Right renal pelvis (tissue), 4 donors: ENCODE measurements at places on chromosomes 2 and 18.
A peak's percentile ranks its signal among the peaks of the same experiment; 100 is the strongest.

- DNase-seq, result no peak
Measured at GRCh38 chr2:133438026-133438425, 130.2 kb downstream of the NCKAP5 start.

DNA sequence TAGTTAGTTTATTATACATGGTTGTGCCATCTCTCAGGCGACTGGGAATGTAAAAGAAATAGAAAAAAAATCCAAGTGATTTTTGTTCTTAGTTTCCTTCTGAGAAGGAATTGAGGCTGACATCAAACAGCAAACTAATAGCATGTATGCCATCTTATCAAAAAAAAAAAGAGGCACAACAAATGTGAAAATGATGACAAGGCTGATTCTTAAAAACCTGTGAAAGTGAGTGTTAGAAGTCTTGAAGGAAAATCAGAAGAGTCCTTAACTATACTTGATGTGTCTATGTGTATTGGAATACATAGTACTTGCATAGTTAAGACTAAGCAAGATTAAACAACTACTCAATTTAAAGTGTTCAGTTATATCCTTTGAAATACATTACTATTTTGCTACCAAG is 161.0 kb downstream of the CCDC85A start:
- no peak for DNase-seq

GRCh38 chr2:57908736-57909161 is 137.9 kb upstream of the VRK2 start:
- no peak for DNase-seq

DNA sequence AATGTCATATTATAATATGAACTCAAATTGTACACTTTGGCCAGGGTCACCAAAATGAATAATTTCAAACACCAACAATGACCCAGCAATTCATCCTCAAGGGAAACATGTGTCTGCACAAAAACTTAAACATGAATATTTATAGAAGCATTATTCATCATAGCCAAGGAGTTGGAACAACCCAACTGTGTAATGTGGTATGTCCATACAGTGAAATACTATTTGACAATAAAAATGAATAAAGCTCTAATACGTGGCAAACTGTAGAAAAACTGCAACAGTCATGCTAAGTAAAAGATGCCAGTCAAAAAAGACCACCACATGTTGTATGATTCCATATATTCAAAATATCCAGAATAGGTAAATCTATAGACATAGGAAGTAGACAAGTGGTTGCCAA is 294.6 kb upstream of the CCDC68 start:
- DNase-seq, result no peak

- no peak for DNase-seq
Measured at GRCh38 chr2:3670376-3670775, 12.4 kb downstream of the ALLC start.

- peak; percentile 65 for DNase-seq
Measured at GRCh38 chr2:216371721-216372702, at the start of gene MARCHF4. TSS of gene MARCHF4 (minus strand) at chr2:216372483. CDS start at chr2:216370260, 2,223 bp downstream.

DNA sequence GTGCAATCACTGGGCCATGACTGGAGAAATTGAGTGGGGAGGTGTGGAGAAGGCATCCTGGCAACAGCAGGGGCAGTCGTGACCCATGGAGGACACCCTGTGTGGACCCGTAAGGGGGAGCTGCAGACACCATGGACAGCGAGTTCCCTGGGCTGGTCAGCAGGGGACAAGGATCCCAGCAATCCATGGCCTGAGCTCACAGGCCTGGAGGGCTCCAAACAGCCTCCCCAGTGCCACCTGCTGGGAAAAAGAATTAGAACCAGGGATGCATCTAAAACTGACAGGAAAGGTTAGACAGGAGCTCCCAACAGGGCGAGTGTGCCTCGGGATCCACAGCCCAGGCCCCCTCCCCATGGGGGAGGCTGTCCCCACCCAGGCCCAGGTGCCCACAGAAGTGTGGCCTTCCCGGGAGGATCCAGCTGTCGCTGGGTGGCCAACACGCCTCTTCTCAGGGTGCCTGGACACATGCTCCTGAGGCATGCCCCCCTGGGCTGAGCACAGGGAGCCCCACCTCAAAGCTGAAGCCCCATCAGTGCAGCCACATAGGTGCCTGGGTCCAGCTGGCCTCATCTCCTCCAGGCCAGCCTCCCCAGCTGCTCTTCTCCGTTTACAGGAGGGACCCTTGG is 20.5 kb upstream of the KIF1A start:
- no peak for DNase-seq

DNA sequence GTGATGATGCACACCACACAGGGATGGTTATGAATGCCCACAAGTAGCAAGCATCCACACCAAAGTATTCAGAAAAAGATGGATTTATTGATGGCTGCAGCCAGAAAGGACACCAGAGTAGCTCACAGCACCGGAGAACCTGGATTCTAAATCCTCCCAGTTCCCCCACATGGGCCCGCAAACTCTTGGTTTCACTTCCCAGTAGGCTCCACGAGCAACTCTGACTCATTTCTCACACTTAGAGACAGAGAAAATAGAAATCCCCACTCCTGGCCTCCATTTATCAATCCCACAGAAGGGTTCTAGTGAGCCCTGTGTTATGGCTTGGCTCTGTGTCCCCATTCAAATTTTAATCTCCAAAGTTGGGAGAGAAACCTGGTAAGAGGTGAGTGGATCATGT is 426.7 kb upstream of the MYT1L start:
- DNase-seq, result no peak

DNA sequence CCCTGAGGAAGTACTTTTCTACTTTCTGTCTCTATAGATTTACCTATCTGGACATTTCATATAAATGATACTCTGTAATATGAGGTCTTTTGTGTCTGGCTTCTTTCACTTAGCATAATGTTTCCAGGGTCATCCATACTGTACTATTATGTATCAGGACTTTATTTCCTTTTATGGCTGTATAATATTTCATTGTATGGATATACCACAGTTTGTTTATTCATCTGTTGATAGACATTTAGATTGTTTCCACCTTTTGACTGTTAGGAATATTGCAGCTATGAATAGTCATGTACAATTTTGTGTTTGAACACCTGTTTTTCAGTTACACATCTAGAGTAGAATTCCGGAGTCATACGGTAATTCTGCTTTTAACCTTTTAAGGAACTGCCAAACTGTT is 73.8 kb downstream of the TMEM185B start:
- no peak for DNase-seq

DNA sequence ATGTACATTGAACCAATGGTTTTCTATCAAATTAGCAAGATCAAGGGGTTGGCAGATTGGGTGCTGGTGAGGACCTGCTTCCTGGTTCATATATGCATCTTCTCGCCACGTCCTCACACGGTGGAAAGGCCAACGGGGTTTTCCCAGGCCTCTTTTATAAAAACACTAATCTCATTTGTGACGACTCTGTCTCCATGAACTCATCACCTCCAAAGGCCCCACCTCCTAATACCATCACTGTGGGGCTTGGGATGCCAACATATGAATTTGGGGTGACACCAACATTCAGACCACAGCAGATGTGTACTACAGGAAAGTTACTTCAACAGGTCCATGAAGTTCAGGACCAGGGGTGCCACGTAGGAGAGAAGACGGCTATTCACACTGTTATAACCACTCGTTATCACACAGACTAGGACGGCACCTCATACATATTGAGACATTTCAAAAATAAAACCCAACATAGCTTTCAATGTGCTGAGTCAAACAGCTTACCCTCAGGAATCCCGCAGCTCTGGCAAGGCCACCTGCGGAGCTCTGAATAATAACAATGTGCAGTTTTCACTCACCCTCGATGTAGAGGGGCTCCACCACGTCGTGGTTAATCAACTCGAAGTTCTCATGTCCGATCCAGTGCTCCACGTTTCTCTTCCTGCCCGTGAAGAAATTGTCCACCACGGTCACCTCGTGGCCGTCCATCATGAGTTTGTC is 49.3 kb downstream of the UXS1 start:
- no peak for DNase-seq

GRCh38 chr2:71385012-71385411 is 53.4 kb downstream of the ZNF638 start:
- DNase-seq, result no peak

DNA sequence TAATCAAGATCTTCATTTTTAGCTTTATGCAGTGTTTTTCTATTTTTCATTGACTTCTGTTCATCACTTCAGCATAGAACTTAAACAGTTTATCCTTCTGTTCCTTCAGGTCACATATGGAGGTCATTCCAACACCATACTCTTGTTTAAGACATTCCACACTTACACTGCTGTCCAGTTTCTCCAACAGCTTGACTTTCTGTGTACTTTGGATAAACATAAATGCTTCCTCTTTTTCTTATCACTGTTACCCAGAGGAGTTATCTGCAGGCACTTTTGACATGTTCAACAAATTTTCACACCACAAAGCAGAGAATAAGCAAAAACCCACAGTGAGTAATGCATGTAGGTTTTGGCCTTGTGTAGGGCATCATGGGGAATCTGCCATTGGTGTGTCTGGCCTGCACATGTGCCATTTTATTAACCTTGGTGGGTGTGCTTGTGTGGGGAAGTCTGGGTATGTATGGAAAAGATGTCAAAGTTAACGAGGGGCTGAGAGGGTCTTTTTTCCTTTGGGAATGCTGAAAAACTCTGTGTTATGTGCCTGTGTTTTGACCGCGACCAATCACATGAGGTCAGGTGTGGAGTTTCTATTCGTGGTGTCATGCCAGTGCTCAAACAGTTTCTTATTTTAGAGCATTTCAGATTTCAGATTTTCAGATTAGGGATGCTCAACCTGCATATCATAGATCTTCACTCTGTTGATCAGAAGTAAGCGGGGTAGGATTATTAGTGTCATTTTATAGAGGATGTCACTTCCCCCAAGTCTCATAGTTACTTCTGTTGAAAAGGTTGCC is 53.9 kb upstream of the ACVR1 start:
- DNase-seq, result no peak

DNA sequence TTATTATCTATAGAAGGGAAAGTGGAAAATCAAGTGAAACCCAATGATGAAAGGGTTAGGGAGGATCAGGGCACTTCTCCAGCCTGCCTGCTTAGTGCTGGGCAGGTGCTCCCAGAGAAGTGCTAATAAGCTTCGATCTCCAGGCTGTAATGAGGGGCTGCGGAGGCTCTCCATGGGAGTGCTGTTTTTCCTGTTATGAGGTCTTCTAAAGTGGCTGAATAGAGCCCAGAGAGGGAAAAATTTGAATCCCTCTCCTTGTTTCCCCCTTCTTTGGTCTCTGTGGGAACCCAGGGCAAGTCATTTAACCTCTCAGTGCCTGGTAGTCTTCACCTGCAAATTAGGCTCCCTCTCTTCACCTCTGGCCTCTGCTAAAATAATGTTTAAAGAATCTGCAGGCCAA is 351.7 kb upstream of the DCC start:
- DNase-seq, result no peak

DNA sequence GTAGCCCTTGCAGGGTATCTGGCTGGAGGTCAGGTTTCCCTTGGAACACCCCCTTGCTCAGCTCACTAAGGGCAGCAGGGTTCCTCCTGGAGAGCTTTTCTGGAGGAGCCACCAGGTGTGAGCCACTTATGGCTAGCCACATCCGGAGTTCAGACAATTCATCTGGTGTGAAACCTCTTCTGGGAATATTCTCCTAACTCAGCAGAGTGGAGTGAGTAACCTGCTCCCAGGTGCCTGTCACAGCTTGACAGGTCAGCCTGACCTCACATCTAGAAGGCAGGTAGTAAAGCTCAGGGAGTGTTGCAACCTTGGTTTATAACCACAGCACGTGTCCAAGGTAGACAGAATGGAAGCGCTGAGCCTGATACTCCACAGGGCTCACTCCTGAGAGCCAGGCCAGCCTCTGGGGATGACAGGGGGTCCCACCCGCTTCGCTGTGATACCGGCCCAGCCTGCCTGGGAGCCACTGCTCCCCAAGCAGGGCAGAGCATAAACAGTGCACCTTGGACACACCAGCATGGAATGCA is 62.6 kb upstream of the TGFA start:
- no peak for DNase-seq

DNA sequence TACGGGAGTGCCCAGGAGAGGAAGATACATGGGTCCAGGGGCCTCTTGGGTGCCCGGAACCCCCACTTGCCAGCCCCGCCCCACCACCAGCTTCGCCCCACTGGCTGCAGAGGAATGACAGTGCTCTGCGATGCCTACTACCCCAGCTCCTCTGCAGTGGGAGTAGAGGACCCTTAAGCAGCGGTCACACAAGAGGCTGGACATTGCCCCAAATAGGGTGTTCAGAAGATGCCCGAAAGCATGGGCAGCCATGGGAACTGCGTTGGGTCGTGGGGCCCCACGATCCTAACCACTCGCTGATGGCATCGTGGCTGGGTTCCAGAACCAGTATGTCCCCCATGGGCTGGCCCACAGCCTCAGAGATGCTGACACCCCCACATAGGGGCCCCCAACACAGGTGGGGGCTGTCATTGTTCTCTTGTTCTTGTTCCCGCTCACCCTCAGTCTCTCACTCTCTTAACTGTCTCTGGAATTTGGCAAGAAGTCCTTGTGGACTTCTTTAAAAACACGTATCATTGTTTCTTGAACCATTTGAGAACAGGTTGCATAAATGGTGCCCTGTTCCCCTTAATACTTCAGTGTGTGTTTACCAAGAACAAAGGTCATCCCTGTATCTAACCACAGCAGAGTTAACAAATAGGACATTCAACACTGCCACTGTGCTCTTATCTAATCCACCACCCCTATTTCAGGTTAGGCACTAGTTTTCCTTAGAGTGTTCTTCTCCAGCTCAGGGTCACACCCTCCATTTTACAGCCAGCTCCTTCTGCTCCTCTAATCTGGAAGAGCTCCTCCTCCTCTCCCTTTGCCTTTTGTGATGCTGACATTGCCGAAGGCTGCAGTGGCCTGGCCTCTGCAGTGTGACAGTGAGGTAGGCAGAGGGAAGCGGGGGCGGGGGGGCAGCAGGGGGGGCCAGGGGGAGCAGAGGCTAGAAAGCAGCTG is 76.3 kb downstream of the STPG4 start:
- no peak for DNase-seq

GRCh38 chr2:66872986-66873754 is 438.2 kb downstream of the MEIS1 start:
- DNase-seq, result no peak

DNA sequence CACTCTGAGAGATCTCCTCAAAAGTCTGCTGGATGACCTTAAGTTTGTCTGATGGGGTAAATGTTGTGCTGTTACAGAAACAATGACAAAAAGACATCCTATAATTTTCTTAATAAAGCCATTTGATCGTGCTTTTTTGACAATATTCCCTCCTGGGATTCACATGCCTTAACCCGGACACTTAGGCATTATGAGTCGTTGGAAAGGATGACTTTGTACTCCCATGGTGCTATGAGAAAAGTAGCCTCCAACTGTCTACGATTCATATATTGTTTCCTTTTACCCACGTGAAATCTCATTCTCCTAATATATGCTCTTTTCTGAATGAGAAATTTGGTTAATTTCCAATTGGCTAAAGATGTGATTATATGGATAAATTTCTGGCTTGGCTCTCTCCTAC is 6.1 kb upstream of the MPP4 start:
- no peak for DNase-seq

- no peak for DNase-seq
Measured at GRCh38 chr18:9613550-9614400, 584 bp downstream of the PPP4R1 start.

- DNase-seq, result no peak
Measured at GRCh38 chr2:64424416-64424987, 29.5 kb upstream of the LGALSL start.
